ENCODE measurements at places on chromosomes 4 and X.

GRCh38 chr4:183659872-183660242 is 764 bp downstream of the TRAPPC11 start:
- DNase-seq = no peak

DNA sequence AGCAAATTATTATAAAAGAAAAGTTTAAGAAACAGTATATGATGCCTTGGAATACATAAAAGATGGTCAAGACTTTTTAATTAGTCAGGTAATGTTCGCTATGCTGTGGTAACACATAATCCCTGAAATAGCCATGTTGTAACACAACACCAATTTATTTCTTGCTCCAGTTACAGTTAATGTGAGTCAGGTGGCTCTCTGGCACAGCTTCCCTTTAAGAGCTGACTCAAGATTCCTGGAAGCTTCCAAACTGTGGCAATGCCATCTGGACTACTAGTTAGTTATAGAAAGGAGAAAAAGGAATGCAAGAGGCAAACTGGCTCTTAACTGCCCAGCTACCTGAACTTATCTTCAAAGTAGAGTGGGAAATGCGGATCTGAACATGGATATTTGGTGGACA is 210.5 kb downstream of the CHM start:
- no peak for DNase-seq

DNA sequence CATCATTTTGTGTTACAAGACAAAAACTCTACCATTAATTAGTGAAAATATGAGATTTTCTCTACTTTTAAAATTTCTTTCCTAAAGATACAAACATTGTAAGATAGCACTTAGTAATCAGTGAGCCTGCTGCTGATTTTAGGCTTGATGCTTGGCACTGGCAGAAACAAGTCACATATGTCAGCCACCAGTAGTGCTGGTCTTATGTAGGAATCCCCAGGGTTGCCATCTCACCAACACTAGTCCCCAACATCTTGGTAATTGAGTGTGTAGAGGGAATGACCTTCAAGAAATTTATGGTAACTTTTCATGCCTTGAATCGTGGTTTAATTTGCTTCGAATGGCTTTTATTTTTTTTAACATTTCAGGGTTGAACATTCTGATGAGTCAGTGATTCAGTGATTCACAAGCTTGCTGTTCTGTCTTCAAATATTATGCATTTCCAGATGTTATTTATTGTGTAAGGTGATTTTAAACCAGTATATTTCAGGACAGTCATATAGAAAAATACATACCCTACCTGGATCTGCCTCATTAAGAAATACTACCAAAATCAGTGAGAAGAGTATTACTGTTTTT is 11.9 kb downstream of the EXOC1 start:
- DNase-seq = no peak

- DNase-seq = no peak
Observed at GRCh38 chr4:139214039-139214534, 37.1 kb upstream of the ELF2 start.

DNA sequence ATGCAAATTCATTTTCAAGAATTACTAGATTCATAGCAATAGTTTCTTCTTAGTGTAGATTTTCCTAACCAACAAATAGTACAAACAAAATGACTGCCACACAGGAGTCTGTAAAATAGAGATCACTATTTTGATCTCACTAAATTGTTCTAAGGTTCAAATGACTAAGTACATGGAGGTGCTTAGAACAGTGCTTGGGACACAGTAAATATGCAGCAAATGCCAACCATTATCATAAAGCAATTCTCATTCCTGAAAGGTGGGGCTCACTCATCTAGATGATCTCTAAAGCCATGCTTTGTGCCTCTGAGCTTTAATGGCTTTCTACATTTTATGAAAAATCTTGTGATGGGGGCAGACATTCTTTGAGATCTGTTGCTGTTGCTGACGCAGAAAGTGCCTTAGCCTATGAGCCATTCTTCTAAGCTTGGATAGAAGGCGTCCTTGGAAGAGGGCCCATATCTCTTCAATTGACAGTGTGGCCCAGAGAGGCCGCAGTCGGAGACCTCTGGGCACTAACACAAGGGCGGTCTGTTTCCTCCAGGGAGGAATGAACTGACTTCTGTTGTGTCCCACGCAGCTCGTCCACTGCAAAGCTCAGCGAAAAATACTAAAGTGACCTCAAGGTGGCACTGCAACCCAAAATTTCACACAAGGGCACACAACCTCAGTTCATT is 23.5 kb downstream of the TLR10 start:
- DNase-seq = no peak

DNA sequence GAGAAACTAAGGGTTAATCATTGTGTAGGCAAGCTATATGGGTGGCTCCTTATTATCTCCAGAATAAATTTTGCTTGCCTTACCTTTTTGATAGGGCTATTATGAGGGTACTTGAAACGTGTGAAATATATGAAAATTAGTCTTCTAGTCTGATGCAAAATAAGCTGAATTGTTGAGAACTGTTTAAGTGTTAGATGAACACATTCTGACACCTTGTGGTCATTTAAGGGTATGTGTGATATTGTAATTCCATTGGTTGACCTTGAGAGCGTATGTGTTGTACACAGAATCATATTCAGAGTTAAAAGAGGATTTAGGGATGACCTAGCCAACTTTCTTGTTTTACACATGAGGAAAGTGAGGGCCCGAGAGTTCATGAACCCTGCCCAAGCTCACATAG is 44.6 kb upstream of the LINC00632 start:
- DNase-seq = no peak

- DNase-seq = no peak
Observed at GRCh38 chr4:154065368-154065767, 276.5 kb upstream of the SFRP2 start.

DNA sequence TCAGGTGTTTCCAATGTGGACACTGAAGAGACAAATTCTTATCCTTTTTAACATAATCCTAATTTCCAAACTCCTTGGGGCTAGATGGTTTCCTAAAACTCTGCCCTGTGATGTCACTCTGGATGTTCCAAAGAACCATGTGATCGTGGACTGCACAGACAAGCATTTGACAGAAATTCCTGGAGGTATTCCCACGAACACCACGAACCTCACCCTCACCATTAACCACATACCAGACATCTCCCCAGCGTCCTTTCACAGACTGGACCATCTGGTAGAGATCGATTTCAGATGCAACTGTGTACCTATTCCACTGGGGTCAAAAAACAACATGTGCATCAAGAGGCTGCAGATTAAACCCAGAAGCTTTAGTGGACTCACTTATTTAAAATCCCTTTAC is 18.6 kb downstream of the TLR7 start:
- DNase-seq = no peak

- no peak for DNase-seq
Observed at GRCh38 chr4:87257523-87257922, 37.1 kb upstream of the KLHL8 start.

GRCh38 chr4:94274912-94275311 is 67.2 kb downstream of the SMARCAD1 start:
- DNase-seq = no peak

GRCh38 chr4:6327220-6327917 is 57.7 kb downstream of the WFS1 start:
- peak; percentile 17 for DNase-seq

GRCh38 chr4:7206385-7206784 is 14.0 kb downstream of the SORCS2 start:
- DNase-seq = no peak

- DNase-seq = no peak
Observed at GRCh38 chr4:14023036-14023435, 395.5 kb upstream of the BOD1L1 start.

GRCh38 chr4:180098586-180098985 is 2144.6 kb upstream of the TENM3 start:
- no peak for DNase-seq

GRCh38 chr4:68319040-68319439 is 30.9 kb downstream of the YTHDC1 start:
- DNase-seq = no peak

- DNase-seq = no peak
Observed at GRCh38 chrX:10854594-10854993, 234.2 kb upstream of the MID1 start.

DNA sequence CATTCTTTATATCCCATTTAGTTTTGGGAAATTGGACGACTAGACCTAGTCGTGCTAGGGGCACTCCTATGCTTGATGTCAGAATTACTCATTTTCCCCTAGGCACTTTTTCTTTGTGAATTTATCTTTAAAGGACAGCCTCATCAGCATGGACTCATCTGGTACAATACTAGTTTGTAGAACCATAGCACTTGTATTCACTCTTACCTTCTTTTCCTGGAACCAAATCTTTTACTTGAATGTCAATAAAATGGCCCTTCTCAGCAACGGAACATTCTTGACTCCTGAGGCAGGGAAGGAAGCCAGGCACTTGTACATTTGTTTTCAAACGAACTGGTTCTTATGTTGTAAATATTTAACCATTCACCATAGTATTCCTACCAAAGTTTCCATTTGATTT is 187.1 kb downstream of the SHROOM3 start:
- no peak for DNase-seq

DNA sequence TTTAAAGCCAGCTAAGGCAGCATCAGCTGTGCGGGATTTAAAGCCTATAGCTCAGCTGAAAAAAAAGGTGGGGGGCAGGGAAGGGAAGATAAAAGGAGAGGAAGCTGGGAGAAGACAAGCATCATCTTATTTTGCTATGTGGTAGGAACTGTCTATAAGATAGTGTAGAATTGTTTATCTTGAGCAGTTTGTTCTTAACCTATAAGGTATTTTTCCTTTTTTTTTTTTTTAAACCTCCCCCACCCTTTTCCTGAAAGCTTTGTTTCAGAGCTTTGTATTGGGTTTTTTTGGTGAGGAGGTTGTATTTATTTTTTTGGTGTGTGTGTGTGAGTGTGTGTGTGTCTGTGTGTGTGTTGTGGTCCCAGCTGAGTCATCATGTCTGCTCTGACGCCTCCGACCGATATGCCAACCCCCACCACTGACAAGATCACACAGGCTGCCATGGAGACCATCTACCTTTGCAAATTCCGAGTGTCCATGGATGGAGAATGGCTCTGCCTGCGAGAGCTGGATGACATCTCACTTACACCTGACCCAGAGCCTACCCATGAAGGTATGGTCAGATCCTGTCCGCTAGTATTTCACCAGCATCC is 531 bp downstream of the RUFY3 start:
- no peak for DNase-seq

- no peak for DNase-seq
Observed at GRCh38 chrX:22060415-22061280, 28.5 kb downstream of the PHEX start.

- no peak for DNase-seq
Observed at GRCh38 chr4:76072760-76073159, 1.7 kb upstream of the ART3 start.

DNA sequence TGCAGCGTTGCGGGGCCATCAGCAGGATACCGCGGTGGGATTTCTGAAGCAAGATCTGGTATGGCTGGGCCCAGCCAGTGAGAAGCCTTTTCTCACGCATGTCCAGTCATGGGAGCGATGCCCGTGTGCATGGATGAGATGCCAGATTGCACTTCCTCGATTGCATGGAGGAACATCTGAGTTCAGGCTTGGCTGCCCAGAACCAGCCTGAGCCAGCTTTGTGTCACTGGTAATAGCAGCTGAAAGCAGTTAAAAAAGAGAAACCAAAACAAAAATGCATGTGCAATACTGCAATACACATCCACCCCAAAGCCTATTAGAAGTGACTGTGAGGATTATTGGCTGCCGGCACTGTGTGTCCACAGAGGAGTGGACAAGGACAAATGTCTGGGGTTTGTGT is 59.3 kb downstream of the PSAPL1 start:
- DNase-seq = no peak
